H9 (cell line): ENCODE measurements at places on chromosomes 13 and 19.
A peak's percentile ranks its signal among the peaks of the same experiment; 100 is the strongest.

GRCh38 chr13:48144413-48145035, 49.6 kb upstream of the MED4 start:
- DNase-seq, result no peak

DNA sequence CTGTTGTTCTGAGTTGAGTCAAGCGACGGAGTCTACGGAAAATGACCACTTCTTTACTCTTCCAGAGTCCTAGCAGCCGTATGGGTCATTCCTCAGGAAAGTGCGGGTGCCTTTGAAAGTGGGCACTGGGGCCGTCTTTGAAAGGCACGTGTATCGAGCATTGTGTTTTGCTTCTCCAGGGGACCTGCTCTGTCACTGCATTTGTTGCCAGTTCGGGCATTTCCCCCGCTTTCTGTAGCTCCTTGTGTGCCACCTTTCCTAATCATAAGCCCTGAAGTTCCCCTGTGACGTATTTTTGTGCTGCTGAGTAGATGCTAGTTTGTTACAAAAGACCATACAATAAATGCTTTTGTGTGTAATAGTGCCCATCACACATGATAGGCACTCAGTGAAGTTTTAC, 24.4 kb downstream of the SPATA13 start:
- DNase-seq, result no peak

GRCh38 chr19:17910791-17911360, 21.9 kb upstream of the CCDC124 start:
- no peak for DNase-seq

DNA sequence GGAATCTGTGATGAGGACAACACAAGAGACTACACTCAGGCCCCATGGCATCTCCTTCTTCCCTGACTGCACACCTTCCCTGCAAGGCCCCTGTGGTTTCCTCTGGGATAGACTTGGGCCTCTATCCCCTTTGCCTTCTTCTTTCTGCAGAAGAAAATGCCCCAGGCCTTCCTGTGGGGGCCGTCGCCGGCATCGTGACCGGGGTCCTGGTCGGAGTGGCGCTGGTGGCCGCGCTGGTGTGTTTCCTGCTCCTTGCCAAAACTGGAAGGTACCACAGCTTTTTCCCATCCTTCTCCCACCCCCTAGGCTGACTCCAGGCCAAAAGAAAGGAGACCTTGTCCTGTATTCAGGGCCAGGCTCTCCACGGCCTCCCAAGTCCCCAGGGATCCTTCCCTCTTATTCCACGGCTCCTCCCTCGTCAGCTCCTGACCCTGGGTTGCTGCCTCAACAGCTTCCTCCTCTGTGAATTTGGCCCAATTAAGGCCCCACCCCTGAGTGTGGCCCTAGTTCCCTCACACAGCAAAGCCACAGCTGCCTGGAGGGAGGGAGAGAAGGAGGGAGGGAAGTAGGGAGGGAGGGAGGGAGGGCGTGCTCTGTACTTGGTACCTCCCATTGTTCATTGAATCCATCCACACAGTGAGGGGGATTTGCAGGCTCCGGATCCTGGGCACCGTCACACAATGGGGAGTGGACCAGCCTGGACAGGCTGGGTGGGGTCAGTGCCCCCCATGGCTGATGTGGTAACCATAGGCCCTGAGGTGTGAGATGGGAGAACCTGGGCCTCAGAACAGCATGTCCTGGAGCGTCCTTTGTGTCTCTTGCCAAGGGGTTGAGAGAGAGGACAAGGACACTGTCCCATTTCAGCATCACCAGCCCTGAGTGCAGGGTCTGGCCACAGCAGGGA, 12.5 kb downstream of the CEACAM3 start:
- DNase-seq, result no peak

GRCh38 chr19:48900477-48901406, 630 bp downstream of the NUCB1 start:
- DNase-seq, result no peak

- no peak for DNase-seq
Measured at GRCh38 chr13:44934724-44935123, 54.5 kb downstream of the NUFIP1 start.

- DNase-seq, result no peak
Measured at GRCh38 chr13:65555962-65556361, 1674.2 kb downstream of the PCDH9 start.

GRCh38 chr19:6055013-6055795, 55.1 kb downstream of the RFX2 start:
- DNase-seq, result no peak

GRCh38 chr13:98822225-98822606, 69.7 kb upstream of the SLC15A1 start:
- no peak for DNase-seq

DNA sequence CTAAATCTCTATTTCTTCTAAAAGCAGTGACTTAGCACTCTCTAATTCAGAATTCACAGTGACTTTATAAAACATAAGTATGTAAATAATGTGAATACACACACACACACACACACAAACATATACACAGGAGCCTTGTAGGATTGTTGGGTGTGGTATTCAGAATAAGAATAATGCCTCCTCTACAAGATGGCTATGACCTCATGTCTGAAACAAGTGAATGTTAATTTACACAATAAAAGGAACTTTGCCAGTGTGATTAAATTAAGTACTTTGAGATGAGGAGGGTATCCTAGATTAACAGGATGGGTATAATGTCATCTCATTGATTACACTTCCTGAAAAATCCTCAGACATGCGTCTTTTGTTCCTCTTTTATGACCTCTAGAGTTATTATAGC, 234.6 kb downstream of the SLITRK6 start:
- no peak for DNase-seq

GRCh38 chr13:84430446-84430845, 548.2 kb upstream of the SLITRK1 start:
- DNase-seq, result no peak

DNA sequence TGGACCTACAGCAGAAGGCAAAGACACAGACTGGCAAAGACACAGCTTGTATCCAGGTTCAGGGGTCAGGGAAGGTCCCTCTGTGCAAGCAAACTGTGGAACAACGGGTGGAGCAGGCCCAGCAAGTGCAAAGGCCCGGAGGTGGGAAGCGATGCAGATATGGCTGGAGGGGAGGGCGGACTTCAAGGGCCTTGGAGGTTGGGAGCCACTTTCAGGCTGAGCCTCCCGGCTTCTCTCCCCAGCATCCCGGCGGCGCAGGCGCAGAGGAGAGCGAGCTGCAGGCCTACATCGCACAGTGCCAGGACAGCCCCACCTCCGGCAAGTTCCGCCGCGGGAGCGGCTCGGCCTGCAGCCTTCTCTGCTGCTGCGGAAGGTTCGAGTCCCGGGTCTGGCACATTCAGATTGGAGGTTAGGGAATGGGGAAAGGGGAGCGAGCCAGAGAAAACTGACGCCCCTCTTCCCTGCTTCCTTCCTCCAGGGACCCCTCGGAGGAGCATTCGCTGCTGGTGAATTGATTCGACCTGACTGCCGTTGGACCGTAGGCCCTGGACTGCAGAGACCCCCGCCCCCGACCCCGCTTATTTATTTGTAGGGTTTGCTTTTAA, 2.1 kb upstream of the PNPLA6 start:
- peak; percentile 71 for DNase-seq

DNA sequence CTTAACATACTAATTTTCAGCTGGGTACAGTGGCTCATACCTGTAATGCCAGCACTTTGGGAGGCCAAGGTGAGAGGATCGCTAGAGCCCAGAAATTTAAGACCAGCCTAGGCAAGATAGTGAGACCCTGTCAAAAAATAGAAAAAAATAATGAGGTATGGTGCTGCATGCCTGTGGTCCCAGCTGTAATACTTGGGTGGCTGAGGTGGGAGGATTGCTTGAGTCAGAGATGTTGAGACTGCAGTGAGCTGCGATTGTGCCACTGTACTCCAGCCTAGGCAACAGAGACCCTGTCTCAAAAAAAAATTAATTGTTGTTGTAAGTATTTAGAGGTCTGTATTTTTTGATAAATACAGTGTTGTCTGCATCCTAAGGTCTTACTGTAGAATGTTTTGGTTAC, 66.8 kb downstream of the FNDC3A start:
- no peak for DNase-seq

DNA sequence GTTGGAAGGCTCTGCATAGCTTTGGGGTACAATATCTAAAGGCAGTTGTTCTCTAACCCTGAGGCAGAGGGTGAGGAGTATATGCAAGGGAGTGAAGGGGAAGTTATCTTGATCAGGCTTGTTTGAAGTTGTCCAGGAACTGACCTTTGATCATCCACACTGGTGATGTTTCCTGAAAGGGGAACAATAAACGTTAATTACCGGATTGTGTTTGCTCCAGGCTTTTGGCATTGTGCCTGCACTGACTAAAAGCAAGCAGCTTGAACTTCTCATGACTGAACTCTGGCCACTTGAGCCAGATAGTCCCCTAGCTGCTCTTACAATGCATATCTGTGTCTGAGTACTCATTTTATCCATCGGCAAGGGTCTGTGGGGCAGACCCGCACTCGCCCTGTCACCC, 27.0 kb upstream of the ZNF726 start:
- DNase-seq, result no peak

GRCh38 chr13:20993661-20994440, 67.5 kb downstream of the LATS2 start:
- no peak for DNase-seq

DNA sequence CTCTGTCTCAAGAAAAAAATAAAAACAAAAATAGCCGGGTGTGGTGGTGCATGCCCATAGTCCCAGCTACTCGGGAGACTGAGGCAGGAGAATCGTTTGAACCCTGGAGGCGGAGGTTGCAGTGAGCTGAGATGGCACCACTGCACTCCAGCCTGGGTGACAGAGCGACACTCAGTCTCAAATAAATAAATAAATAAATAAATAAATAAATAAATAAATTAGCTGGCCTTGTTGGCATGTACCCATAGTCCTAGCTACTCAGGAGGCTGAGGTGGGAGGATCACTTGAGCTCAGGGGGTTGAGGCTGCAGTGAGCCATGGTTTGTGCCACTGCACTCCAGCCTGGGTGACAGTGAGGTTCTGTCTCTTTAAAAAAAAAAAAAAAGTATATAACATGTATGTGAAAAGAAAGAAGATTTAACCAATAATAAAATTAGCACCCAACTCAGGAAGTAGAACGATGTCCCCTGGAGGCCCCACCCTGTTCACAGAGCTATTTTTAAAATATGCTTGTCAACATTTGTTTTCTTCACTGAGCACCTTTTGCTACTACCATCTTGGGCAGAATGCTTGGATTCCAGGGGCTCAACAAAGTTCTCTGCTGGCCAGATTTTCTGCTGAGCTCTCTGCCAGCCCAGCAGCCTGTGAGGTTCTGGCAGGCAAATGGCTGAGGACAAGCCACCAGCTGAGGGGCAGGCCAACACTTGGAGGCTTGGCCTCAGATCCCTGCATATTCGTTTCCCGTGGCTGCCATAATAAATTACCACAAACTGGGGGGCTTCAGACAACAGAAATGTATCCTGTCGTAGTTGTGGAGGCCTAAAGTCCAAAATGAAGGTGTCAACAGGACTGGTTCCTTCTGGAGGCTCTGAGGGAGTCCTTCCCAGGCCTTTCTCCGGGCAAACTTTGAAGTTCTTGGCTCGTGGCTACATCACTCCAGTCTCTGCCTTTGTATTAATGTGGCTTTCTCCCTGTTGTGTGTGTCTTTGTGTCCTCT, 5.2 kb downstream of the SLC25A42 start:
- DNase-seq, result no peak

DNA sequence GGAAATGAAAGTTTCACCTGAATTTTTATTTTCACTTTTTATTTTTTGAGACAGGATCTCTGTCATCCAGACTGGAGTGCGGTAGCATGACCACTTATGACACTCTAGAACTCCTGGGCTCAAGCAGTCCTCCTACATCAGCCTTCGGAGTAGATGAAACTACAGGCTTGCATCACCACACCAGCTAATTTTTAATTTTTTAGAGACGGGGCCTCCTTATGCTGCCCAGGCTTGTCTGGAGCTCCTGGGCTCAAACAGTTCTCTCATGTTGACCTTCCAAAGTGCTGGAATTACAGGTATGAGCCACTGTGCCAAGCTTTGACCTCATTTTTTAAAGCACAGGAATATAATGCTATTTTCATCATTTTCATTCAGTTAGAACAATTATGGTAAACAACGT, 297.0 kb upstream of the KLHL1 start:
- DNase-seq, result no peak

- DNase-seq, result no peak
Measured at GRCh38 chr19:55400281-55401087, 7.1 kb downstream of the UBE2S start.

DNA sequence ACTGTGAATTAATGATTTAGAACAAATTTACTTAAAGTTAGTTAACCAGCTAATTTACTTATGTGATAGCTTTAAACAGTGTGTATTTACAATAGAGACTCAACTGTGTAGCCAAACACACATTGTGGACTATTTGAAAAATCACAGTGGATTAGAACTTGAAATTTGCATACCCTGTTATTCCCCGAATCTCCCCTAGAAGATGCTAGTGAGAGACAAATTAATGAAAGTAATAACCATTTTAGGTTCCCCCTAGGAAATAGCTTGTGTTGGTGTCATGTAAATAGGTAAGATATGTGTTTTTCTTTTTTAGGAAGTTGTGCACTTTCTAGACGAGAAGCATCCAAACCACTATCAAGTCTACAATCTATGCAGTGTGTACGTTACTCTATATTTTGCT, 98.5 kb downstream of the C1QTNF9 start:
- no peak for DNase-seq

DNA sequence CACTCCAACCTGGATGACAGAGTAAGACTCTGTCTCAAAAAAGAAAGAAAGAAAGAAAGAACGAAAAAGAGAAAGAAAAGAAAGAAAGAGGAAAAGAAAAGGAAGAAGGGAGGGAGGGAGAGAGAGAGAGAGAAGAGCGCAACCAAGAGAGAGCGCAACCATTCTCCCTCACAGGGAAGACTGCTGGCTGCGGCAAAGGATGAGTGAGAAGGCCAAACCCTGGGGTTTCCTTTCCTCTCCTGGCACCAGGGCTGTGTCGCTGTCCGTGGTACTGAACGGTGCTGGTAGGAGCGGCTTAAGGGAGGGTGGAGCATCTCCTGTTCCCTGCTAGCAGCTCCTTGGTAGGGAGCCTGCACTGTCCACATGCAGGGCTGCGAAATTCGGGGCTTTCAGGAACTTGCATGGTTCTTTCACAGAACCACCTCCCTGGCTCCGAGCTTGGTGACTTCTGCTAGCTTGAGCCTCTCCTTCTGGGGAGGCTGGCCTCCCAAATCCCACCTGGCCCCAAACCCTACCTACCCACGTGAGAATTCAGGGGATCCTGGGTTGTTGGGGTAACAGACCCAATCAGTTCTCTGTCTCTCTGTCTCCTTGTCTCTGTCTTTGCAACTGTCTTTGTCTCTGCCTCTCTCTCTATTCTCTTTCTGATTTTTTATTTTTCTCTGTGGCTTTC, 51.1 kb upstream of the ZNRF4 start:
- peak; percentile 94 for DNase-seq

DNA sequence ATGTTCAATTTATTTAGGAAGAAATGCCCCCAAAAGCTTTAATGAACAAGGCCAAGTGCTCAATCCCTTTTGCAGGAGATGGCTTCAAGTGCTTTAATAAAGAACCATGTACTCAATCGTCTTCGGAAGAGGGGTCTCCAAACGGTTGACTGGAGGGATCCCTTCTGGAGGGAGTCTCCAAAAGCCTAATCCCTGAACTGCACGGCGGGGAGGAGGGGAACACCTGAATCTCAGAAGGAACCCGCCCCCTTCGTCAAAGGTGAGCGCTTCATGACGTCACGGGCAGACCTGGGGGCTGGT, 505 bp downstream of the PAF1 start:
- DNase-seq, result no peak

- peak; percentile 89 for DNase-seq
Measured at GRCh38 chr13:53200498-53201453, 172.2 kb downstream of the OLFM4 start.

- no peak for DNase-seq
Measured at GRCh38 chr13:75738841-75739240, 102.7 kb downstream of the LMO7 start.

- no peak for DNase-seq
Measured at GRCh38 chr19:4379383-4380253, 20.7 kb downstream of the SH3GL1 start.

- peak; percentile 86 for DNase-seq
Measured at GRCh38 chr19:18233224-18233825, 7.1 kb upstream of the PDE4C start.
